ENCODE measurements at places on chromosomes 1 and 21. TPM values are rescaled to one million over a fixed set of nuclear protein-coding genes. Genes with fewer than 3 reads are reported as not detected.

DNA sequence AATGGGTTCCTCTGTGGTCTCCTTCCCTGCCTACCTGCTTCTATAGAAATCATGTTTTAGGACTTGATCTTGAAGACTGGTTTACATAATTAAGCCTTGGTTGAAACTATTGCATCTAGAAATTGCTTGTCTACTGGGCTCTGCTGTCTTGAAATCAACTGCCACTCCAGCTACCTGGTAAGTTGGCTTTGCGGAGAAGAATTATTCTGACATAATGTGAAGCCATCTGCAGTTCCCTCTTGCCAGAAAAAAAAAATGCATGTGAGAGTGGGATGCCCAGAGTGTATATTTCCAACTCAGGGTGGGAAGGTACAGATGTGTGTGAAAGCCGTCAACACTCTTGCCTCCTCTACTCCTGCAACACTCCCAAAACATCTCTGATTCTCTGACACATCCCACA, 27.2 kb downstream of the C8B start:
- DNase-seq = no peak

Gene OPRD1
- total RNA-seq = not detected

DNA sequence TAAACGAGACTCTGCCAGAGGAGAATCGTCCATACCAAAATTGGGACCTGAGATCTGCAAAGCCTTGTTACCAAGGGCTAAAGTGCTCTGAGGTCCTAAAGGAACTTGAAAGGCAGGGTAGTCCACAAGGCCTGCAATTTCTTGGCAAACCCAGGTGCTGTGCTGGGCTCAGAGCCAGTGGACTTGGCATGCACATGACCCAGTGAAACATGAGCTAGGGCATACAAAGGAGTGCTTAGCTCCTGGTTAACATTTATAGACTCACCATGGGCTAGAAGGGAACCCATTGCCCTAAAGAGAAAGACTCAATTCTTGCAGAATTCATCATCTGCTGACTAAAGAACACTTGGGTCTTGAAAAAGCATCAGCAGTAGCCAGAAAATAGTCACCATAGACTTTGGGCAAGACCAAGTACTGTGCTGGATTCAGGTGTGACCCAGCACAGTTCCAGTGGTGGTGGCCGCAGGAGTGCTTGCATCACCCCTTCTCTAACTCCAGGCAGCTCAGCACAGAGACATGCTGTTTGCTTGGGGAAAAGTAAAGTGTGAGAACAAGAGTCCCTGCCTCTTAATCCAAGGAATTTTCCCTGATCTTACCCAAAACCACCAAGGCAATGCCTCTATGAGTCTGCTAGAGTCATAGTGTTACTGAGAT, 1069.4 kb upstream of the ADGRL2 start:
- no peak for DNase-seq

DNA sequence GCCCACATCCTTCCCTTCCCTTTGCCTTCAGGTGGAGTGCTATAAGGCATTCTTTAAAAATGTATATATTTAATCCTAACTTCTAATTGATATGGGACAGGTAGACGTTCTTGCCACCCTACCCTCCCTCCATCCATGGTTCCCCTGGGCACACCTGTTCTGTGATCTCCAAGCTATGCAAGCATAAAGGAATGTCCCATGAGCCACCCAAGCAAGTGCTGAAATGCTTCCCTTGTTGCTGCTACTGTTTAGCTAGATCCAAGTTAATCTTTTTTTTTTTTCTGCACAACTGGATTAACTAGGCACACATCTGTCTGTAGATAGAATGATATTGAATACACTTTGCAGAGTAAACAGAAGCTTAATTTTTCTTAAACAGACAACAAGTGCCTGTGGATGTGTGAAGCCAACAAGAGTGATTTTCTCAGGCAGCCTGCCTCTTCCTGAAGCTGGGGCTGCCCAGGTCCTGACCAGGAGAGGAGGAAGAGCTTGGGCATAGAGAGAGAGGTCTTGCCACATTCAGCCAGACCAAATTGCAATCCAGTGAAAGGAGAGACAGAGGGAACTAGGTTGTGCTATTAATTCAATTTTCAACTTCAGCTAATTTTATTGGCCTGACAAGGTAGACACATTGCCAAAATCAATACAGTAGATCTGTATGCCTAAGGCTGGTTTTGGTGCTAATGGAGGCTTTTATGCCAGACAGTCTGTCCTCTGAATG, 28.2 kb upstream of the ATP1B1 start:
- no peak for DNase-seq

- no peak for DNase-seq
Observed at GRCh38 chr1:171212607-171213351, 27.7 kb downstream of the FMO2 start.

DNA sequence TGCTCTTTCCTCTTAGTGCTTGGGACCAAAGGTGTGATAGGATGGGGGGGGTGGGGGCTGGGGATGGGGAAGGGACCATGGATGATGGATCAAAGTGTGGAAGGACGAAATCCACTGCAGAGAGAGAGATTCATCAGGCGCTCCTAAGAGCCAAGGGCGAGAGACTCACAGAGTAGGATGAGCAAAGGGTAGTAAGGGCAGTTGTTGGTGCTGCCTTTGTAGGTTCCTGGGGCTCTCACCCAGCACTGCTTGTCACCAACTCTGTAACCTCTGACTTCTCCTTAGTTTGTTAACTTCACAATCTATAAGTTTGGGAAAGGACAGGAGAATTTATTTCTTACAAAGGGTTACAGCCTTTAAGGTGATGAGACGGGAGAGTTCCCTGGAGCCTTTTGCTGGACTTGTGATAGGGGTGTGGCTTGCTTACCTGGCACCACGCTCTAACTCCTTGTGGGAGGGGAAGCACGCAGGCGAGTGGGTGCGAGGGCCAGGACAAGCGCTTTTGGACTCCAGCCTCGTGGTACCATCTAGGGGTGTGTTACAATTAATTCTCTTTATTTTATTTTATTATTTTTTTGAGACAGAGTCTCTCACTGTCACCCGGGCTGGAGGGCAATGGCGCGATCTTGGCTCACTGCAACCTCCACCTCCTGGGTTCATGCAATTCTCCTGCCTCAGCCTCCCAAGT, 1.6 kb upstream of the PDXK start:
- no peak for DNase-seq

GRCh38 chr1:64112281-64112680, 91.1 kb upstream of the UBE2U start:
- DNase-seq = peak; percentile 63

- no peak for DNase-seq
Observed at GRCh38 chr1:232599178-232600041, 30.5 kb downstream of the SIPA1L2 start.

All from A172 (cell line).